ENCODE measurements at places on chromosomes 16 and 17. TPM values are rescaled to one million over a fixed set of nuclear protein-coding genes. Genes with fewer than 3 reads are reported as not detected.

- DNase-seq = no peak
Observed at GRCh38 chr16:25013751-25014499, 1.2 kb downstream of the ARHGAP17 start.

- DNase-seq = no peak
Observed at GRCh38 chr17:69703751-69704150, 289.3 kb downstream of the MAP2K6 start.

- peak; percentile 95 for DNase-seq
Observed at GRCh38 chr17:47946929-47947397, 5.6 kb downstream of the PNPO start.

The SAT2 gene
- total RNA-seq = 59.9 TPM

Data from body of pancreas (tissue), 4 donors.